Cortex of kidney (tissue), 1 donor: ENCODE measurements at places on chromosomes 5 and 9.

GRCh38 chr5:773517-774264 is 10.8 kb downstream of the ZDHHC11B start:
- DNase-seq: no peak

GRCh38 chr9:100129772-100130171 is 30.7 kb downstream of the INVS start:
- DNase-seq: no peak

GRCh38 chr5:141095263-141095641 is 837 bp downstream of the PCDHB2 start:
- DNase-seq: no peak

GRCh38 chr9:35714123-35714522 is 17.9 kb downstream of the TLN1 start:
- no peak for DNase-seq

GRCh38 chr9:82882138-82882537 is 180.8 kb downstream of the RASEF start:
- DNase-seq: no peak

GRCh38 chr5:31707329-31707728 is 68.4 kb downstream of the PDZD2 start:
- no peak for DNase-seq

DNA sequence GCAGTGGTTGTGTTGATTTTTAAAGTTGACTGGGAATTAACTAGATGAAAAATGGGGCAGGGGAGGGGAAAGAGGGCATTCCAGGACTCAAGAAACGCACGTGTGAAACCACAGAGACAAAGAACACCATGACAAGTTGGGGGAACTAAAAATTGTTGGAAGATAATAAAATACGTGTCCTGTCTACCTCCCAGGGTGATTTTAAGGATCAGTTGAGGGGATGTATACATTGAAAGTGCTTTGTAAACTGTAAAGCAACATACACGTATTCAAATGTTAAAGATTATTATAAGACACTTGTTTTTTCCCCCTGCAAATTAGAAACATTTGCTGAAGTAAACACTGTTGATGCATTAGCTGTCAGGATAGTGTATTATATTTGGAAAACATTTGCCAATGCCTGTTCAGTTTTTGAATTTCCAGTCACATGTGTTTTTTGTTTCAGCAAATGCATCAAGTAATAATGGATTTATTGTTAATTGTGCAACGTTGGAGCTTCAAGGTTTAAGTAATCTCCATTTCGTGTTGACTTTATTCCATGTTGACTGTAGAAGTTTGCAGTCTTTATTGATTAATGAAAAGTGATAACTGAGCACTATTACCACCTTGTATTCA is 412.7 kb downstream of the ACTL7B start:
- DNase-seq: no peak

GRCh38 chr5:153552886-153553285 is 62.4 kb downstream of the GRIA1 start:
- no peak for DNase-seq

- DNase-seq: no peak
Observed at GRCh38 chr5:3625626-3626025, 30.0 kb downstream of the IRX1 start.

- DNase-seq: no peak
Observed at GRCh38 chr9:76725011-76725546, 39.2 kb upstream of the PCA3 start.

DNA sequence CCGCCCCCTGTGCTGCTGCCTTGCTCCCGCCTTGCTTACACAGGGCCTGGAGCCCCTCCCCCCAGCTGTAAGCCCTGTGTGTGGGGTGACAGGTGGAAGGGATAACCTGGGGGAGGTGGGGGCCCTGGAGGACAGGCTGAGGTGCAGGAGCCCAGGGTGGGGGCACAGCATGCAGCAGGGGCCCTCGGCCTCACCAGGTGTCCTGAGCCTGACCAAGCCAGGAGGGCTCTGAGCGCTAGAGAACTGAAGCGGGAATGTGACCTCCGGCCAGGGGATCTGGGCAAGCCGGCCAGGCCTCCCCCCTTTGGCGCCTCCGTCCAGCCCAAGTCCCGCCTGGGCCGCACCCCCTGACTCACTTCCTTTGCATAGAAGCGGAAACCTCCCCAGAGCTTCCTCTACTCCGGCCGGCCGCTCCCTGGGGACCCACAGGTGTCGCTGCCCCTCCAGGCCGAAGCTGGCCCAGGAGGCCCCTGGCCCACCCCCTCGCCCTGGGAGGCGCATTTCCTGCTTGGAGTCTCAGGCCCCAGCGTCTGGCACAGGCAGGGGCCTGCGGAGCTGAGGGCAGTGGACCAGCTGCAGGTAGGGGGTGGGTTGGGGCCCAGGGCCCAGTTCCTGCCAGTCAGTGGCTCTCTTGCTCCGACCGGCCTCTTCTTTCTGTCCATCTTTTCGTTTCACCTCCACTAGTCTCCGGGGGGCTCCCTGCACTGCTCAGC is at the start of gene TOR4A:
Gene TOR4A (plus strand): TSS at position 398 of the 713 bp plus-strand sequence. CDS start 964 bp downstream, outside the sequence.
- DNase-seq: no peak

GRCh38 chr5:172858511-172858989 is 24.5 kb downstream of the ERGIC1 start:
- no peak for DNase-seq

- no peak for DNase-seq
Observed at GRCh38 chr9:94301583-94301982, 26.9 kb downstream of the NUTM2F start.

DNA sequence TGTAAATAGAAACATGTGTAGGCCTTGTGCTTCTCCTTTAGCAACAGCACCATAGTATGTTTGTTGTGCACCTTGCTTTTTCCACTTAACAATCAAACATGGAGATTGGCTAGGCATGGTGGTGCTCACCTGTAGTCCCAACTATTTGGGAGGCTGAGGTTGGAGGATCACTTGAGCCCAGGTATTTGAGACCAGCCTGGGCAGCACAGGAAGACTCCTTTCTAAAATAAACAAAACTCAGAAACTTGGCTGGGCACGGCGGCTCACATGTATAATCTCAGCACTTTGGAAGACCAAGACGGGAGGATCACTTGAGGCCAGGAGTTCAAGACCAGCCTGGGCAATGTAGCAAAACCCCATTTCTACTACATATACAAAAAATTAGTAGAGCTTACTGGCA is 948 bp upstream of the FAXDC2 start:
- no peak for DNase-seq

DNA sequence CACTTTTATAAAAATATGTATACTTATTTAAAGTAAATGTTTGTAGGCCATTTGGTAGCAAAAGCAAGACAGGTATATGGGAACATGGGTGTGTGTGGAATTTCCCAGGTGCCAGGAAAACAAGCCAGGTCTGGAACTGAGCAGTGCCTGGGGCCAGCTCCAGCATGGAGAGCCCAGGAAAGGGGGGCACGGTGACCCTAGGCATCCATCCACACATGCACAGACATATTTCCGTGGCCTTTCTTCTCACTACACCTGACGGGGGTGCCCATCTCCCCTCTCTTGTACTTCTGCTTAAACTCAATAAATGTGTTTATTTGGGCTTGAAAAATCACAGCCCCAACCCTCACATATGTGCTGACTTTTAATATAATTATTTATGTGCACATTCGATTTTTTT is 31.2 kb upstream of the CXCL14 start:
- no peak for DNase-seq

- no peak for DNase-seq
Observed at GRCh38 chr9:38020151-38021076, 48.6 kb downstream of the SHB start.

- DNase-seq: no peak
Observed at GRCh38 chr9:101028346-101029314, at the start of gene PLPPR1. PLPPR1 (plus strand) TSS chr9:101028727.

DNA sequence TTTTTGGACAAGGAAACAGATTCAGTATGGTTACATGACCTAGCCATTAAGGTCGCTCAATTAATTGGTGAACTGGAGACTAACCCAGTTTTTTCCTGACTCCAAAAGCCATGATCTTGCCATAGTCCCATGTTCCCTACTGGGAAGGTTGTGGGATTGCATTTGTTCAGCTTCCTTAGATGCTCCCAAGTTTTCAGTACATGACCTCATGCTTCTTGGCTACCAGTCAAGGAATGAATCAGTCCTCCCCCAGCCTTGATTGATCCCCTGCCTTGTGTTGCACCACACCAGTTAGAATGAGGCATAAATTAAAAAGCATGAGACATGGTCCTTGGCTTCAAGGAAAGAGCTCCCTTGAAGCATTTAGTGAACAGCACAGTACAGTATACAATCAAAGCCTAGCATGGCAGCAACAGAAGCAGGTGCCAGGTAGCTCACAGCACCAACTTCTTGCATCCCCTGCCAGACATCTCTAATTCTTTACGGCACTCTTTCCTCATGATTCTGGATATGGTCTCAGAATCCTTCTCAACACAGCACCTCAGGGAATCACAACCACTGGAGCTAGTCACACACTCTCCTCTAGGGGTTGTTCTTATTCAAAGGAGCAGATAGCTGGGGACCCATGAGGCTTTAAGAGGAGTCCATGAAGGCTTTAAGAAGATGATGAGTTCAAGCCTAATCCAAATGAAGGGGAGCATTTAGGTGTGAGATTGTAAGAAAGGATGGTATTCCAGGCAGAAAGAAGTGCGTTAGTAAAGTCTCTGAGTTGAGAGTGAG is 295.5 kb upstream of the CLINT1 start:
- DNase-seq: no peak

DNA sequence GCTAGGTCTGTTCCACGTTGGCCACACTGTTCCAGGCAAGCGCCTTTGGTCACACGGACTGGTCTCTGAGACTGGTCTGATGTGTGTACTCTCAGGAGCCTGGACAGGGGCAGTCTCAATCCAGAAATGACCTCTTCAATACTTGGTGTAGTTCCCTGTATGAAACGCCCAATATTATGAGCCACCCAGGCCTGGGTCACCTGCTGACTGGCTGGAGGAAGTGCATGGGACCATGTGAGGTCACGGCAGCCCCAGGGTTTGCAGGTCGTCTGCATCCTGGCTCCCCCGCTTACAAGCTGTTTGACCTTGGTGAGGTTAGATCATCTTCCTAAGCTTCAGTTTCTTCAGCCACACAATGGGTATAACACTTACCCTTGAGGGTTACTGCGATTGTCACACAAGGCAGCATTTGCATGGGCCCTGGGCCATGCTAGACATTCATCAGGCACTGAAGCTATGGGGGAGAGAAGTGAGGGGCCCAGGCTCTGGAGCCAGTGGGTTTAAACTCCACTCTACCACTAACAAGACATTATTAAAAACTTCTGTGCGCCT is 5.2 kb upstream of the GRHPR start:
- DNase-seq: no peak

GRCh38 chr9:81526587-81526986 is 162.8 kb downstream of the TLE1 start:
- no peak for DNase-seq

DNA sequence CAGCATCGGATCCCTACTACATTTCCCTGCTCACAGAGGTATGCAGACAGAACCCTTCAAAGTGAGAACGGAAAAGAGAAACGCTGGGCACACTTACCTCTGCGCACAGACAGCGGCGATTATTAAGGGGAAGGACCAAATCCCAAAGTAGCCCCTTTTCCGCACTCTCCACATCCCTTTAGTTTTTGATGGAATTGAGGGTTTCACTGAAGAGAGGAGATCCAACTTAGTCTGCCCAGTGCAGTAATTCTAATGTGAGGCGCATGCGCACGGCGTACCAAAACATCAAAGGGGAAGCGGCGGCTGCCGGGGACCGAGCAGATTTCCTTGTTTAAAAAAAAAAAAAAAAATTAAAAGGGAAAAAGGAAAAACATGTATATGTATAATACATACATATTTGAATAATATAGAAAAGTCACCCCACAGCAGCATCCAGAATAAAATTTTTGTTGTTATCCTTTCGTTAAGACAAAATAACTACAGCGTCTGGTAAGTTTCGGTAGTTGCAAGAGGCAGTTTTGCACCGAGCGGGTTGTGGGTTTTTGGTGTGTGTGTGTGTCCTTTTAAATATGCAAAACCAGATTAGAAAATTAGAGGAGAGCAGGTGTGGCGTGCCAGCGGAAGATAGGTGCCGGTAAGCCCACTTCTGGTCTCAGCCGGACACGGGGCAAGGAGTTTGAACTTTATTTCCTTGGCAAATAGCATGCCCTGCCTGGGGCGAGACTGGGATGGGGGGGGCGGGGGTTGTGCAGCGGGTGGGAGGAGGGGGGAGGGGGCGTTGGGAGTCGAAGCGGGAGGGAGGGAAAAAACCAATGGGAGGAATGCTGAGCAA is at the start of gene GABRB2:
Gene GABRB2 (minus strand): TSS at position 256 of the 832 bp plus-strand sequence. CDS start 82 bp downstream, at position 174.
- no peak for DNase-seq

DNA sequence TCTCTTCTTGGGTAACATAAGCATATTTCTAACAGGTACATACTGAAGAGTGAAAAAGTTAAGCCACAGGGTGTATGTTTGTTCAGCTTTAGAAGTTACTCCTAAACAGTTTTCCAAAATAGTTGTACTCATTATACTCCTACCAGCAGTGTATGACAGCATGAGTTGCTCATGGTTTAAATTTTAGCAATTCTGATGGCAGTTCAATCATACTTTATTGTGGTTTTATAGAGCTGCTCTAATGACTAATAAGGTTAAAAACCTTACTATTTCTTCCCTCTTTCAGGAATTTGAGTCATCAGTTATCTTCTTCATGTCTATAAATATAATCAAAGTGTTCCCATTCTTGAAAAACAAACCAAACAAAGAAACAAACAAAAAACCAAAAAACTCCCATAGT is 81.5 kb downstream of the CAAP1 start:
- DNase-seq: no peak

DNA sequence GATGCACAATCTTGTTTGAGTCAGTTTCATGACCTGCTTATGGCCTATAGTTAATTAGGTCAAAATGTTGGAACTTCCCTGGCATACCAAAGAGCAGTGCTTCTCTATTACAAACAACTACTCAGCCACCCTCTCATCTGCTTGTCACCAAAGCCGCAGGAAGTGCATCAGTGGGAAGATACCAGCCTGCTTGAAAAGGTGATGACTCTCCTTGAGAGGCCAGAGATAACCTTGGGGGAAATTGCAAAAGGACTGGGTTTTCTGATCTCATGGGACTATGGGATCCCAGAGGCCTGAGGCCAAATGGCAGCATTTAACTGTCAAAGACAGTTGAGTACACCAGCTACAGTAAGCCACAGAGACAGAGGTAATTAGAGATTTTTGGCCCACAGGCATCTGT is 69.9 kb downstream of the C9orf57 start:
- DNase-seq: no peak

DNA sequence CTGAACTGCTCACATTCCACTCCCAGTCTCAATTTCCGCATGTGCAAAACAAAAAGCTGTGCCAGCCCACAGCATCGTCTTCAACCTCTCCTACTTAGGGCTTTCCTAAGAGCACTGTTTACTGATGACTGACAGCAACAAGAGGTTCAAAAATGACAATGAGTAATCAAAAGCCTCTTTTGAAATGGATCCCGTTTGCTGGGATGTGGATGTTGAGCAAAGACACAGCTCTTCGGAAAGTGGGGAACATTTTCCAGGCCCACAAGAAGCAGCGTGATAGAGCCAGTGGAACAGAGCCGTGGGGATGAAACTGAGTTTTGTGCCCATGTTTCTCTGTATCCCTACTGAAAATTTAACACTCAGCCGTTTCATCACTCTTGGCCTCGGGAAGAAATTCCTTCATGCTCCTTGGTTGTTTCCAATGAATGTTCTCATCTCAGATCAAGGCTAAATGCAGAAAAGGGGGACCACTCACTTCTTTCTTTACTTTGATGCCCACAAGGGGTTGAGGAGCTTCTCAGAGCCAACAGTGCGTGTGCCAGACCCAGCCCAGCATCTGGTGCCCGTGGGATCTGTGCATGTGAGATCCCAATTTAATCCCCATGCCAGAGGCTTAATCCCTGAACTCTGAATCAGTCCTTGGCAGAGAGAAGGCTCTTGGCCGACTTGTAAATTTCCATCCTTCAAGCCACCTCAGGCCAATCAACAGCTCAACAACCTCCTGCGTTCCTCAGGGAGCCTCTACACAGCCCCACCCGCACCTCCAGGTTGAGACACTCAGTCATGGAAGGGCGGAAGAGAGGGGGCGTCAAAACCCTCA is 230.2 kb upstream of the DAPK1 start:
- no peak for DNase-seq
